Parietal lobe (tissue), 2 donors: ENCODE measurements at places on chromosomes 7 and 10. TPM values are rescaled to one million over a fixed set of nuclear protein-coding genes. Genes with fewer than 3 reads are reported as not detected.

FGL2 gene
- total RNA-seq: 0.63 TPM

GIMAP4 gene
- 3.4 TPM for total RNA-seq

TMEM225B gene
- not detected for total RNA-seq

EMX2 gene
- total RNA-seq: 3.1 TPM

PLEKHS1 gene
- not detected for total RNA-seq

ZMIZ1 gene
- total RNA-seq: 75.1 TPM

GNGT1 gene
- not detected for total RNA-seq

TUBB8 gene
- not detected for total RNA-seq

ACTL6B gene
- 107 TPM for total RNA-seq

STEAP2 gene
- 2.8 TPM for total RNA-seq
